ENCODE measurements at places on chromosomes 3 and 15. TPM values are rescaled to one million over a fixed set of nuclear protein-coding genes. Genes with fewer than 3 reads are reported as not detected.

KLHL40 gene
- not detected for polyA plus RNA-seq

VWA5B2 gene
- polyA plus RNA-seq = 3.1 TPM

CPN2 gene
- polyA plus RNA-seq = 0.62 TPM

NOX5 gene
- polyA plus RNA-seq = 0.73 TPM

GRCh38 chr3:58084788-58085543 is 76.7 kb downstream of the FLNB start:
- no peak for DNase-seq

- DNase-seq = no peak
Measured at GRCh38 chr3:29453284-29454001, 172.6 kb downstream of the RBMS3 start.

GRCh38 chr15:57237301-57237642 is 139.0 kb upstream of the CGNL1 start:
- DNase-seq = no peak

GRCh38 chr3:43369404-43370292 is 83.3 kb downstream of the SNRK start:
- no peak for DNase-seq

- no peak for DNase-seq
Measured at GRCh38 chr3:177051411-177051810, 145.9 kb downstream of the TBL1XR1 start.

- DNase-seq = no peak
Measured at GRCh38 chr3:38334142-38335055, 12.2 kb upstream of the XYLB start.

Measured in renal pelvis (tissue), 12 donors.